Activated CD8-positive, alpha-beta memory T cell treated with anti-CD3 and anti-CD28 coated beads for 4 hours (primary cell): ENCODE measurements at places on chromosomes 4 and X.

DNA sequence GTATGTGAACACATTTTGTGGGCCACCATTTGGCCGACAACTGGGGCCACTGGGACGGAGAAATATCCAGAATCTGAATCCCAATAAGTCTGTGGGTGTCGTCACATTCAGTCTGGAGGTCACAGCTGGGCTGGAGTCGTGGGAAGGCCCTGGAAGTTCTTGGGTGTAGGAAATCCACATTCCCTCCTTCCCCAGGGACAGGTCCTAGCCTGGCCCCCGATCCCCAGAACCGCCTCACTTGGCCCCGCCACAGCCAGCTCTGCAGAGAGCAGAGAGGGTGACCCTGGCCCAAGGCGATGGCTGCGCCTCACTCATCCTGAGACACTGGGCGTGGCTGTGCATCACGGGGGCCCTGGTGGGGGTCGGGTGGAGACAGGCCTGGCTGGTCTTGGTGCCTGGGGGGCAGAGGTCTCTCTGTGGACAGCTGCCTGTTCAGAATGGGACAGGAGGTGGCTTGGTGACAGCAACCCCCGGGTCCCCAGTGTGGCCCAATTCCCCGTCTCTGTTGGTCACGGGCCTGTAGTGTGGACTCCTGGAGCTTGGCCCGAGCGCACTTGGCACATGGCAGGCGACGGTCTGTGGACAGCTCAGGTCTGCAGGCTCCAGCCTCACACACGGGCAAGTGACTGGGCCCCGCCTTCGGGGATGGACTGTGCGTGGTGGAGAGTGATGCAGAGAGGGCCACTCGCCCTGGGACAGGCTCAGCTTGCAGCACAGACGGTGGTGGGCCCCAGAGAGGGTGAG is 16.4 kb downstream of the DOK7 start:
- no peak for DNase-seq

DNA sequence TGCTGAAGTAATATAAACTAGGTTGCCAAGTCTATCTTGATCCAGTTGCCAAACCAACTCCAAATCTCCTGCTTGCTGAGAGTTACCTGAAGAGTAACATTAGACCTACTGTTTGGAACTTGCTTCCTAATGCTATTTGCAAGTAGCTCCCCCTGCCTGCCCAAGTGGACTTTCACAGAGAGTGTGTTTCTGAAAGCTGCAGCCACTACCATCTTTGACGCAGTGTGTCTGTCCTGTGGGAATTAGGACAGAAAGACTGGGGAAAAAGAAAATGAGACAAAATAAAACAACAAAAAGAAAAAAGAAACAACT is 195.0 kb upstream of the HS3ST1 start:
- DNase-seq: no peak

DNA sequence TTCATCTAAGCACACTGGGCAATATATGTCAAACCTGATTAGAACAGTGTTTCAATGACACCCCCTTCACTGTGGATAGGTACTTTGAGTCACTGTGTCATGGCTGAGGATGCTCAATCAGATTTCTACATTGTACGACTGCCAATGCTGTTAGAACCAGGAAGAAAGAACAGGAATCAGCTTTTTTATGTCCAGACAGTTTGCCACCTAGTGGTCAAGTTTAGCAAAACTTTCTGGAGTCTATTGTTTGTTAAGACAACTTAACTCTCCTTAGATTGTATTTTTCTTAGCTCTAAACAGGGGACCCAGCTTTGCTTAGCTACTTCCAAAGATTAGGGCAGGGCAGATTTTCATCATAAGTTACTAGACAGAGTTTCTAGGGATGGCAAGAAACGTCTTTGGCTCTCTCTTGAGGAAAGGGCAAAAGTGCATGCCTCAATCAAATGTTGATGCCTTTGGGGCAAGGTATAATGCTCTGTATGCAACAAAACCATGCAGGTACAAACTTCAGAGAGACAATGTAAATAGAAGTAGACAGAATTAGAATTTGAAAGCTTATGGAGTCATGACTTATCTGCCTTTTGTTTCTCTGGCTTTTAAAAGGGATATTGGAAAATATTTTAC is 40.5 kb upstream of the BMP3 start:
- DNase-seq: no peak

- no peak for DNase-seq
Measured at GRCh38 chr4:37922328-37922727, 31.4 kb downstream of the TBC1D1 start.

GRCh38 chr4:31416498-31416897 is 696.3 kb downstream of the PCDH7 start:
- no peak for DNase-seq

- no peak for DNase-seq
Measured at GRCh38 chr4:112109360-112110058, 35.7 kb upstream of the FAM241A start.

GRCh38 chr4:79651456-79651855 is 243.4 kb upstream of the GK2 start:
- no peak for DNase-seq

GRCh38 chr4:31539284-31540069 is 819.3 kb downstream of the PCDH7 start:
- no peak for DNase-seq

GRCh38 chr4:112094330-112094729 is 50.9 kb upstream of the FAM241A start:
- no peak for DNase-seq

- DNase-seq: no peak
Measured at GRCh38 chrX:45172890-45173289, 27.8 kb downstream of the DIPK2B start.

DNA sequence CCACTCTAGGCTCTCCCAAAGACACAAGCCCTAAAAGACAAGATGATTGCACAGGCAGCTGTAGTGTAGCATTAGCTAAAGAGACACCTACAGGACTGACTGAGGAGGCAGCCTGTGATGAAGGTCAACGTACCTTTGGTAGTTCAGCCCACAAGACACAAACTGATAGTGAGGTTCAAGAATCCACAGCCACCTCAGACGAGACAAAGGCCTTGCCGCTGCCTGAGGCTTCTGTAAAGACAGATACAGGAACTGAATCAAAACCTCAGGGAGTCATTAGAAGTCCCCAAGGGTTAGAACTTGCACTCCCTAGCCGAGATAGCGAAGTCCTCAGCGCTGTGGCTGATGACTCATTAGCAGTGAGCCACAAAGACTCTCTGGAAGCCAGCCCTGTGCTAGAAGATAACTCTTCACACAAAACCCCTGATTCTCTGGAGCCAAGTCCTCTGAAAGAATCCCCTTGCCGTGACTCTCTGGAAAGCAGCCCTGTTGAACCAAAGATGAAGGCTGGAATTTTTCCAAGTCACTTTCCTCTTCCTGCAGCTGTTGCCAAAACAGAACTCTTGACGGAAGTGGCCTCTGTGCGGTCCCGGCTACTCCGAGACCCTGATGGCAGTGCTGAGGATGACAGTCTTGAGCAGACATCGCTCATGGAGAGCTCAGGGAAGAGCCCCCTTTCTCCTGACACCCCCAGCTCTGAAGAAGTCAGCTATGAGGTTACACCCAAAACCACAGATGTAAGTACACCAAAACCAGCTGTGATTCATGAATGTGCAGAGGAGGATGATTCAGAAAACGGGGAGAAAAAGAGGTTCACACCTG is 306.3 kb downstream of the ANK2 start:
- DNase-seq: peak; percentile 65

GRCh38 chr4:66059136-66059535 is 388.8 kb upstream of the EPHA5 start:
- DNase-seq: no peak

- DNase-seq: no peak
Measured at GRCh38 chrX:69357317-69357716, 146.8 kb upstream of the NALF2 start.

DNA sequence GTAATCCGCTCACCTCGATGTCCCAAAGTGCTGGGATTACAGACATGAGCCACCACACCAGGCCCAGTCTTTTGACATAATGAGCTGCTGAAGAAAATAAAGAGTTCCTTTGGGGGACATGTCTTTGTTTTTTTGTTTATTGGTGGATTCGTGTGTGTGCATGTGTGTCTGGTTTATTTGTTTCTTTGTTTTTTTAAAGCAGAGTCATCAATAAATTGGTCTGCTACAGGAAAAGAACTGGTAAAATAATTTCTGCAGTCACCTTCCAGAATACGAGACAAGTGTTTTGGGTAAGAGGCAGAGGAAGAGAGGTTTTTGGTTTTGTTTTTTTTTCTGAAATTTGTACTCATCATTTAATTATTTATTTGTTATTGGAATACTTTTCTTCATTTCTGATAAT is 51.5 kb upstream of the PPP3CA start:
- no peak for DNase-seq

- DNase-seq: no peak
Measured at GRCh38 chr4:114839986-114840385, 241.4 kb downstream of the UGT8 start.

DNA sequence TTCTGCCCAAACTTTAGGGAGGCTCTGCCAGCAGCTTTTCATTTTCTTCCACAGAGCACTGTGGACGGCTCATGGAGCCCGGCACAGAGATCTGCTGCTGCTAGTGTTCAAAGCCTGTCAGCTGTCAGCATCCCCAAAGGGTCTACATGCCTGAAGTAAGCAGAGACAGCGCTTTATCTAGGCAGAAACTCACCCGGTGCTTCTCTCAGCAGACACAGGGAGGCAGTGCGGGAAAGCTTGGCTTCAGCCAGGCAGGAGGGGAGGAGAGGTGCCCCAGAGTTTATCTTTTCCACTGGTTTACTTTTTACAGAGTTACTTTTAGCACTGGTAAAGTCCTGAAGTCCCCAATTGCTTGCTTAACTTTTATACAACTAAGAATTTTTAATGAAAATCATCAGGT is 339.3 kb downstream of the NKX6-1 start:
- DNase-seq: no peak

DNA sequence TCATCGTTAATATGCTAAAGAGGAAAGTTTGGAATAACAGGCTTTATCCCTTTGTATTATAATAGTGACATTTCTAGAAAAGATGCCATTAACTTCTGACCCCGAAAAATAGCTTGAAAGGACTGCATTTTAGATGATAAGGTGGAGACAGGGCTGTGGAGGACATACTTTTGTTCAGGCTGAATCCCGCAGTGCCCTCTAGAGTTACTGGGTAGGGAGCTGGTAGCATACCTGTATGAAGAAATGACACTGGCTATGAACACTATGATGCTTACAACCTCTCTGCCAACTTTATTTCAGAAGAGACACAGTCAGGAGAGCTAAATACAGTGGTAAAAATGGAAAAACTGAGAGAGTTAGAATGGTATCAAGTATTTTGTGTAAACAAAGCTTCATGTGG is 8.1 kb downstream of the IL1RAPL1 start:
- DNase-seq: no peak

DNA sequence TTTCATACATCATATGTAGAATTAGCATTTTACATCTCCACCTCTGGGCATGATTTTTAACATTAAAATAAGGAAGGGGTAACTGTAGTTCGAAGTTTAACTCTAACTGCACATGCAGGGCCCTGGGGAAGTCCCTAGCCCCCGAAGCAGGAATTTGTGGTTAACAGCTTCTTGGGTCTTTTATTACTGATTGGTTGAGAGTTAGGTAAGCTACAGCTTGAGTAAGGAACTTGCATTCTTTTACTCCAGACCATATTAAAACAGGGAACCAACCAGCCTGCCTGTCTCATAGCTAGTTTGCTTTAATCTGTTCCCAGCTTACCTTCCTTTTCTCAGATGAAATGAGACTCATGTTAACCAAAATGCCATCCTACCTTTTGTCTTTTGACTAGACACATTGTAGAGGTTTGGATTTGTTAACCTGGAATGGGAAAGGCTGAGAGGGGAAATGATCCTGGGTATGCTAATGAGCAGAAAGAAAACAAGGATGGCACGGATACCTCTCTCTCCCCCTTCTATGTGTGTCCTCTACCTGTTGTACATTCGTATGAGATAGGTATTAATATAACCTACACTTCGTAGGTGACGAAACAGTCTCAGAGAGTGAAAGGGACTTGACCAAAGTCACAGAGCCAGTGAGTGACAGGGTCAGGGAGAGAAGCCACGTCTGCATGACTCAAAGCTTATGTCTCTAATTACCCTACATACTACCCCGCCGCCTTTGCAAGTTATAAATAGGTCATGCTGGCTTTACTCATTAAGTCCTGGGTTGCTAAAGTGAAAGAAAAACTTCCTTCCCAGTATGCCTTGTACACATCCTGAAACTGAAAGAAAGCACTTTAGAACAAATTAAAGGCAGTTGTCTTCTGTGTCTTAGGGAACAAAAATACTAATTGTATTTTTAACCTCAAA is 119.5 kb upstream of the AFF2 start:
- peak; percentile 16 for DNase-seq

- no peak for DNase-seq
Measured at GRCh38 chr4:38099908-38100407, 139.8 kb downstream of the PTTG2 start.

- DNase-seq: no peak
Measured at GRCh38 chr4:32771491-32771890, 2051.3 kb downstream of the PCDH7 start.
